ENCODE measurements at places on chromosomes 1 and 21.

GRCh38 chr1:169387399-169387798 lies 19.4 kb downstream of the BLZF1 start:
- DNase-seq, result no peak

- no peak for DNase-seq
Measured at GRCh38 chr1:112144733-112145426, 155.4 kb upstream of the KCND3 start.

DNA sequence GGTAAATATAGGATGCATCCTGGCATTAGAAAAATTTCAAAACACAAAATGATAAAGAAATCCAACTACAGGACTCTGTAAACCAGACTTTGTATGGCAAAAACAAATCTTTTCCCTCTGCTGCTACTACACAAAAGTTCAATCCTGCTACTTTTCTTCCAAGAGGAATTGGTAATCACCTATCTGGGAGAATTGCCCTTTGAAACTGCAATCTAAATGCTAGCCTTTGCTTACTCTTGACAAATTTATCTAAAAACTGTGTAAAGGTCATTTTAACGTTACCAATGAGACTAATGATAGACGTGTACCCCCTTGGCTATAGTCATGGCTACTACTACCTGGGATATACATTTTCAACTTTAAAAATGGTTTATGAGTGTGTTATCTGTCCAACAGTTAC lies 837.9 kb upstream of the CXADR start:
- no peak for DNase-seq

- no peak for DNase-seq
Measured at GRCh38 chr1:192476802-192477298, 98.7 kb upstream of the RGS1 start.

DNA sequence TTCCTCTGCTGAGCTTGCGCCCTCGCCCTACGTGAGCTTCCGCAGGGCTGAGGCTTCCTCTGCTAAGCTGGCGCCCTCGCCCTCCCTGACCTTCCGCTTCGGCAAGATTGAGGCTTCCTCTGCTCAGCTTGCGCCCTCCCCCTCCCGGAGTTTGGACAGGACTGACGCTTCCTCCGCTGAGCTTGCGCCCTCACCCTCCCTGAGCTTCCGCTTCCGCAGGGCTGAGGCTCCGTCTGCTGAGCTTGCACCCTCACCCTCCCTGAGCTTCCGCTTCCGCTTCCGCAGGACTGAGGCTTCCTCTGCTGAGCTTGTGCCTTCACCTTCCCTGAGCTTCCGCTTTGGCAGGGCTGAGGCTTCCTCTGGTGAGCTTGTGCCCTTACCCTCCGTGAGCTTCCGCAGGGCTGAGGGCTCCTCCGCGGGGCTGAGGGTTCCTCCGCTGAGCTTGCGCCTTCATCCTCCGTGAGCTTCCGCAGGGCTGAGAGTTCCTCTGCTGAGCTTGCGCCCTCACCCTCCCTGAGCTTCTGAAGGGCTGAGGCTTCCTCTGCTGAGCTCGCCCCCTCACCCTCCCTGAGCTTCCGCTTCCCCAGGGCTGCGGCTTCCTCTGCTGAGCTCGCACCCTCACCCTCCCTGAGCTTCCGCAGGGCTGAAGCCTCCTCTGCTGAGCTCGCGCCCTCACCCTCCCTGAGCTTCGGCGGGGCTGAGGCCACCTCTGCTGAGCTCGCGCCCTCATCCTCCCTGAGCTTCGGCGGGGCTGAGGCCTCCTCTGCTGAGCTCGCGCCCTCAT lies 753.6 kb upstream of the TPTE start:
- DNase-seq, result no peak

DNA sequence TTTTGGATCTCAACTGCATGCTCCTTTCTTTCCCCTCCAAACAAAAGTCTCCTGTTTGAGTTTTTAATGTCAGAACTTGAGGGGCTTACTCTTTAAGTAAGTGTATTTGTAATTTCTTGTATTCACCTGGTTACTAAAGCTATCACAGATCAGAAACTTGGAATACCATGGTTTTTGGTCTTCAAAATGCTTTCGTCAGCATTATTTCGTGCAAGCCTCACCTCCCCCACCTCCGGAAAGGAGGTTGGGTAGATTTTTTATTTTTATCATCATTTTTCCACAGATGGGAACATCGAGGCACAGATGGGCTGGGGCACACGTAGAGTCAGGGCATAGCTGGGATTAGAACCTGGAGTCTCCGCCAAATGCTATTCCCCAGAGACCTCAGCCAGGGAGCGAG lies 100.7 kb downstream of the IER5 start:
- no peak for DNase-seq
